NCI-H460 (cell line): ENCODE measurements at places on chromosomes 4 and X. TPM values are rescaled to one million over a fixed set of nuclear protein-coding genes. Genes with fewer than 3 reads are reported as not detected.

MND1 gene
- 33.6 and 35.7 TPM in 2 replicates for total RNA-seq

MAMLD1 gene
- 0.72 and 0.74 TPM in 2 replicates for total RNA-seq

PHKA1 gene
- 24.7 and 29.1 TPM in 2 replicates for total RNA-seq

SPCS3 gene
- 54.8 and 61.5 TPM in 2 replicates for total RNA-seq

DCAF4L1 gene
- 0.40 and 0.50 TPM in 2 replicates for total RNA-seq

GYG2 gene
- 6.8 and 9.7 TPM in 2 replicates for total RNA-seq

LRAT gene
- 0.38 and 0.79 TPM in 2 replicates for total RNA-seq

NEXMIF gene
- 0.29 and 0.35 TPM in 2 replicates for total RNA-seq

NAAA gene
- 14.2 and 17.6 TPM in 2 replicates for total RNA-seq

AVPR2 gene
- total RNA-seq = not detected in 2 replicates

CRMP1 gene
- total RNA-seq = 0.07 and 0.20 TPM in 2 replicates

FAM184B gene
- 0.02 TPM in 1 of 2 replicates, not detected in the other for total RNA-seq

PCDH18 gene
- 0.35 and 0.46 TPM in 2 replicates for total RNA-seq

ZFYVE28 gene
- total RNA-seq = 7.1 and 10.0 TPM in 2 replicates

UNC5C gene
- 0.02 TPM in 1 of 2 replicates, not detected in the other for total RNA-seq

FHIP1A gene
- total RNA-seq = 0.10 and 0.12 TPM in 2 replicates
